ENCODE measurements at places on chromosomes 4 and X.

DNA sequence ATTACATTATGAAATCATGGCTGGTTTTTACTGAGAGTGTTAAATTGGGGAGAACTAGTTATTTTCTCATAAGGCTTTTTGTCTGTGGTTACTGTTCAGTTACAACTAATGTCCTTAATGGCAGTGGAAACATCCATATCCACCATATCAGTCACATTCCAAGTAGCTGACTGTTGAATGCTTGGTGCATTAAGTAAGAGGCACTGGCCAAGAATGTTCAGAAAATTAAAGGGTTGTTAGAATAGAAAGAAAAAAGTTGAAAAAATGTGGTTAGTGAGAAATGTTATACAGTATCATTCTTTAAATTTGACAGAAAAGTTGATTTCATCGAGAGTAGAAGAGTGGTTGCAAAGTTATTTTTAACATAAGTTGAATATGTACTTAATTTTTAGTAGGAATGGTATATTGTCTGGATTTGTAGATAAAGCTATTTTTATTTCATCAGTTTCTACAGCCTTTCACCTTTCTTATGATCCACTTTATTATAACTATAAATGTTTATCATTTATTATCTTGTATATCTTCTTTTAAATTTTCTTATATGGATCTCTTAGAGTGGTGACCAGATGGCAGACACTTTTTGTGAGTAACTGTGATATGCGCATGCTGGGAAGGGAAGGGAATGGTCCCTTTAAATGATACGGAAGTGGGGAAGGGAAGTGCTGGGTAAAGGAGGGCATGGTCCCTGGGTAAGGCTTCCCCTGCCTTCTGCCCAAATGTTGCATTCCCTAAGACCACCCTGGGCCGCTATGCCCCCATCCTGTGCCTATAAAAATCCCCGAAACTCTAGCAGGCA lies 2407.1 kb downstream of the ARAP2 start:
- H3K4me1 ChIP-seq = no peaks in the 10 kb centered on the region
- no peak for DNase-seq
- no peak overlapping the region for H3K4me3 ChIP-seq
- no peaks in the 10 kb centered on the region for H3K36me3 ChIP-seq

DNA sequence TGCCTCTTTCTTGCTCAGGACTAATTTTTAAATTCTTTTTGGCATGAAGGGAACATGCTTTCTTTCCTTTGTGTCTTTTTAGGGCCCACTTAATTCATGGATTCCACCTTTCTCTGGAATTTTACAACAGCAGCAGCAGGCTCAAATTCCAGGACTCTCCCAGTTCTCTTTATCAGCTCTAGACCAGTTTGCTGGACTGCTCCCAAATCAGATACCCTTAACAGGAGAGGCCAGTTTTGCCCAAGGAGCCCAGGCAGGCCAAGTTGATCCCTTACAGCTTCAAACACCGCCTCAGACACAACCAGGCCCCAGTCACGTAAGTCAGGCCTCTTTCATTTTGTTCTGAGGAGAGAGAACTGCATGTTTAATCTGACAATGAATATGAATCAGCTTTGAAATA lies 2.3 kb downstream of the ODAM start:
- DNase-seq = no peak
- H3K36me3 ChIP-seq = no peaks in the 10 kb centered on the region
- H3K27ac ChIP-seq = no peak overlapping the region

GRCh38 chr4:101941816-101942358 lies 151.4 kb downstream of the BANK1 start:
- H3K27ac ChIP-seq = no peak overlapping the region
- H3K36me3 ChIP-seq = no peaks in the 10 kb centered on the region
- H3K4me3 ChIP-seq = no peak overlapping the region
- no peaks in the 10 kb centered on the region for H3K4me1 ChIP-seq
- DNase-seq = no peak
- no peaks in the 10 kb centered on the region for H3K27me3 ChIP-seq

DNA sequence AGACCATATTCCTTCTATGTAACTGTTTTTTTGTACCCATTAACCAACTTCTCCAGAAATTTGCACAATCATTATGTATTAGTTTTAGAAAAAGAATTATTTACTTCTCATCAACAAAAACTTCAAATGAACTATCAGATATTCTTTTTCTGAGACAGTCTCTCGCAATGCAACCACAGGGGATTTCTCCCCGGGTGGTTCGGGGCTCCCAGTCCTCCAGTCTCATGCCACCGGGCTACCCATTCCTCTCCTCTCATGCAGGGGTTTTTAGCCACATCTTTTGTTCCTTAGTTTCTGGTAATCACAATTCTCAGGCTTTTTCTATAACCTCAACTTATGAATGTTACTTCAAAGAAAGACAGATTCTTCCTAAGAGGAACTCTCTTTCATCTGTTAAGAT lies 46.6 kb upstream of the CLNK start:
- H3K4me1 ChIP-seq = no peaks in the 10 kb centered on the region
- H3K27me3 ChIP-seq = peaks cover 2% of the 10 kb centered on the region

GRCh38 chr4:15673337-15673736 lies 8.3 kb upstream of the FAM200B start:
- DNase-seq = no peak
- H3K4me1 ChIP-seq = no peaks in the 10 kb centered on the region
- H3K4me3 ChIP-seq = no peak overlapping the region
- H3K27me3 ChIP-seq = no peaks in the 10 kb centered on the region

DNA sequence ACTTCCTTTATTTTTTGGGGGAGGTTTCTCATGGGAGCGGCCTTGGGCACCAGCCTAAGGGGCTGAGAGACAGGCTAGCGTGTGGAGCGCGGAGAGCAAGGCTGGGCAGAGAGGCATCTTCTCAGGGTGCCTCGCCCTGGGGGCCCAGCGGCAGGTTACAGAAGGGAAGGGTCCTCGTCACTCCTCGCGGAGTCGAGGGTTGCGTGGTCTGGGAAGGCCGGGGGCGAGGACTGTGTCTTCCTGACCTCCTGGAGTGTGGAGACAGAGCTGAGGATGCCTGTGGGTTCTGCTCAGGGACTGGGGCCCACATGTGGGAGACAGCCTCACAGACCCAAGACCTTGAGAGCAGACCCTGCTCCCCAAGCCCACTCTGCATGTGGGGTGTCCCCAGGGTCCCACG lies 79.6 kb upstream of the LRPAP1 start:
- no peak overlapping the region for H3K27ac ChIP-seq
- DNase-seq = no peak
- H3K4me3 ChIP-seq = no peak overlapping the region
- no peaks in the 10 kb centered on the region for H3K27me3 ChIP-seq
- H3K4me1 ChIP-seq = no peaks in the 10 kb centered on the region
- no peaks in the 10 kb centered on the region for H3K36me3 ChIP-seq

GRCh38 chr4:108030332-108030731 lies 40.6 kb downstream of the HADH start:
- H3K36me3 ChIP-seq = peaks cover 5% of the 10 kb centered on the region
- peaks cover 40% of the 10 kb centered on the region for H3K4me1 ChIP-seq
- no peak overlapping the region for H3K4me3 ChIP-seq
- DNase-seq = peak; percentile 58
- H3K27ac ChIP-seq = peak overlapping the region; percentile 52
- H3K27me3 ChIP-seq = no peaks in the 10 kb centered on the region

DNA sequence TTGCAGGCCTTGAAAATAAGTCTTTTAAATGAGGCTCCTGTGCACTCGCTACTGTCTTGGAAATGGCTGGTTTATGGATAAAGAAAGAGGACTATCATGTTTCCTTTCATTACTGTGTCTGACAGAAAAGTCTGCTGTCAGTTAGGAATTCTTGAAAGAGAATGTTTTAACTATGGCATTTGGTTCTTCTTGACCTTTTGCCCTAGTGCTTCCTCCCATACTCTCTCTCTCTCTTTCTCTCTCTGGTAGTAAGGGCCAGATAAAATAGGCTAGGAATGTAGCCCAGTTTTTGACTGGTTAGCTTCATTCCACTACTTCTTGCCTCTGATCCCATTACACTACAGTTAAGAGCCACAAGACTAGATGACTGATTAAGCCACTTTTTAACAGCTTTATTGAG lies 29.8 kb downstream of the YY2 start:
- no peaks in the 10 kb centered on the region for H3K27me3 ChIP-seq
- no peak overlapping the region for H3K27ac ChIP-seq
- no peak for DNase-seq

DNA sequence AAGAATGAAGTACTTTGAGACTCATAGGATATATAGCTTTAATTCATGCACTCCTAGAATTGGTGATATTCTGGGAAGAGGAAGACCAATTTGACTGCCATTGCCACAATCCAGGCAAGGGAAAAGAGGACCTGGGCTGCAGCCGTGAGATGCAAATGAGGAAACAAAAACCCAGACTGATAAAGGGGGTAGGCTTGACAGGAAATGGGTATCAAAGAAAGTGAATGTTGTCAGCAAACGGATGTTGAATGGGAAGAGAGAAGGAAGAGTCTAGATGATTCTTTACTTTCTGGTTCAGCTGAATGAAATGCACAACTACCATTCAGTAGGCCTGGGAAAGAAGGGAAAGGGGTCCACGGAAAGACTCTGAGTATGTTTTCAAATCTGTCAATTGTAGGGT lies 17.1 kb upstream of the ARHGEF6 start:
- no peaks in the 10 kb centered on the region for H3K27me3 ChIP-seq
- no peaks in the 10 kb centered on the region for H3K36me3 ChIP-seq
- no peak overlapping the region for H3K4me3 ChIP-seq
- H3K4me1 ChIP-seq = peaks cover 4% of the 10 kb centered on the region
- DNase-seq = no peak

- H3K4me1 ChIP-seq = no peaks in the 10 kb centered on the region
- no peak for DNase-seq
- H3K36me3 ChIP-seq = no peaks in the 10 kb centered on the region
- no peaks in the 10 kb centered on the region for H3K27me3 ChIP-seq
- no peak overlapping the region for H3K4me3 ChIP-seq
- no peak overlapping the region for H3K27ac ChIP-seq
Observed at GRCh38 chr4:135357091-135357490, 1155.5 kb upstream of the PABPC4L start.

DNA sequence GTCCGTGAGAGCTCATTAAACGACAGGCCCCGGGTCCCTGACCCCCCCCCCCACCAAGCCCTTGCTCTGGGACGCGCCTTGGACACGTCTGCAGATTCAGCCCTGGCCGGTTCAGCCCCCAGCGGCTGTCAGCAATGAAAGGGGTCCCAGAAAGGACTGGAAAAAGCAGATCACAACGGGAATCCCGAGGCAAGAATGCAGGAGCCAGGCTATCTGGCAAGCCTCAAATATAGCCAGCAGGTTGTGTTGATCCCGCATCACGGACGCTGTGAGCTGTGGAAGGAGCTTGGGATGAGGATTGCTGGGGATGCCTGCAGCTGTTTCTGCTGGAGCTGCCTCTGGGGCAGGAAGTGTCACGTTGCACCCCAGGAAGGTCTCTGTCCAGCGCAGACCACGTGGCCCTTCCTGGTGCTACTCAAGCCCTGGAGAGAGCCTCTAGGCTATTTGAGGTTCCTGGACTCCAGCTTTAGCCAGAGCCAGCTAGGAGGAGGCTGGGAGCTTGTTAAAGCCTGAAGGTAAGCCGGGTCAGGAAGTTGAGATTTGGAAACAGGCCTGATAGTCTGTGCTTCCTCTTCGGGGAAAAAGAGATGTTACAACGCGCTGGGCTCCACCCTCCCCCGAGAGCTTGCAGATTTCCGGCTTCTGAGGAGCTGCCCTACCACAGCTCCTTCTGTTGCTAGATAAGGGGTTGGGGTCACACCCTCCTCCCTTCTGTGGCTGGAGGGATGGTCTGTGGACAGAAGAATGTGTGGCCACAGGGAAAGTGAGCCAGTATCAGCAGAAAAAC lies 19.3 kb upstream of the CSF2RA start:
- H3K4me1 ChIP-seq = peaks cover 14% of the 10 kb centered on the region
- peak; percentile 62 for DNase-seq
- H3K27me3 ChIP-seq = no peaks in the 10 kb centered on the region
- H3K36me3 ChIP-seq = no peaks in the 10 kb centered on the region
- H3K4me3 ChIP-seq = peak overlapping the region; percentile 0

DNA sequence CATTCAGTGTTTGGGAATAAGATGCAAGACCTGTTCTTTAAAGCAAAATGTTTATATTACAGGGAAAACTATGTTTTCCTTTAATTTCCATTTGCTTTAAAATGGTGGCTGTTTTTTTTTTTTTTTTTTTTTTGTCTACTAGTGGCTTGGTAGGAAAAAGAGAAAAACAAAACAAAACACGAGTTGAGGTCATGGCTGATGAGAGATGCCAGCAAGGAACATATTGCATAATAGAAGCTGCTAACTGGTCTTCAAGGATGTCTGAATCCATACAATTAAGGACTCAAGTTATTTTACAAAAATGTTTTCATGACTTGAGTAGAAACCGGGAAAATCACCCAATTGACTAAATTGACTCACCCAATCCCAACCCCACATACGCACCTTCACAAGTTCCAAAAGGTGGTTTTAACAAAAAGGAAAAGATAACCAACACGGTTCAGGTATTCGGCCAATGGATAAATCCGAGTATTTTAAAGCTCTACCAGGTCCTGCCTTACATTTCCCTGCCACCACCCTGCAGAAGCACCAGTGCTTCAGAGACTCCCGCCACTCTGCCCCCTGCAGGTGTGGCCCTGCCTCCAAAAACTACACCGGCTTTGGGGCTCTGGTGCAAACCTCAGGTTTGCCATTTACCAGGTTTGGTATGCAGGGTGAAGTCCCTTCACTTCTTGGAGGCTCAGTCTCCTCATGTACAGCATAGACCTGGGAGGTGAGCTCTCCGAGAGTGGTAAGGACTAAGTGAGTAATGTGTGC lies 27.1 kb downstream of the PIR start:
- H3K36me3 ChIP-seq = no peaks in the 10 kb centered on the region
- DNase-seq = no peak
- no peaks in the 10 kb centered on the region for H3K27me3 ChIP-seq
- no peaks in the 10 kb centered on the region for H3K4me1 ChIP-seq

DNA sequence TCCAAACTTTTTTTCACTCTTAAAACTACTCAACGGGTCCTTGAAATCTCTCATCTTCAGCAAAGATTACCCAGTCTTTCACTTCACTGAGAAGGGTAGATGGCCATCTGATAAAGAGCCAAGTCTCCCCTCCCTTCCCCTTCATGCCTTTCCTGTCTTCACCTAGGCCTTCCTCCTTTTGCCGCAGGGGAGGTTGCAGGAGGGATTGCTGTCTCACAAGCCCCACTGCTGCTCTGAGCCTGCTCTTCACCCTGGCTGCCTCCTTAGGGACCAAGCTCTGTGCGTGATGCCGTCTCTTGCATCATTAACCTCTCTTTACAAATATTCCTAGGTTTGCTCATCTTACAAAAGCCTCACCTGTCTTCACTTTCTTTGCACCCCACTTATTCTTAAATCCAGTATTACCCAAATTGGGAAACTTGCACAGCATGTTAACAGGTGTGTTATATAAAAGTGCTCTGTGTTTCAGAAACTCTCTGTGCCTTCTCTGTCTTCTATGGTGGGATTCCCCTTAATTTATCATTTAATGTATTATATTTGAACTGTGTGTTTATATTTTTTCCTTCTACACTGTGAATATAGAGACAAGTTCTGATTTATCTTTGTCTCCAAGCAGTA lies 3.8 kb downstream of the ZFX start:
- no peaks in the 10 kb centered on the region for H3K27me3 ChIP-seq
- DNase-seq = no peak
- H3K36me3 ChIP-seq = no peaks in the 10 kb centered on the region
- H3K4me1 ChIP-seq = peaks cover 25% of the 10 kb centered on the region

Data from T-cell (primary cell).